A549 treated with DMSO at 1 μM for 4 hours (cell line): ENCODE measurements at places on chromosomes 16 and 17. TPM values are rescaled to one million over a fixed set of nuclear protein-coding genes. Genes with fewer than 3 reads are reported as not detected.

The RAMP2 gene
- total RNA-seq, result 0.69 to 1.2 TPM (median 0.85 TPM) in 5 replicates

The TMC5 gene
- total RNA-seq, result 7.1 to 9.4 TPM (median 8.1 TPM) in 5 replicates

The ABCA5 gene
- total RNA-seq, result 2.2 to 3.6 TPM (median 3.3 TPM) in 5 replicates

The CLEC18B gene
- total RNA-seq, result 0.03 to 0.63 TPM (median 0.33 TPM) in 5 replicates

The KRT32 gene
- total RNA-seq, result not detected in 5 replicates

The TMEM235 gene
- total RNA-seq, result not detected in 5 replicates

The SHBG gene
- total RNA-seq, result 0.38 to 0.70 TPM (median 0.50 TPM) in 5 replicates

The NDRG4 gene
- total RNA-seq, result 24.2 to 29.8 TPM (median 28.1 TPM) in 5 replicates

The SMURF2 gene
- total RNA-seq, result 29.8 to 36.8 TPM (median 35.9 TPM) in 5 replicates

The LGALS9B gene
- not detected in 5 replicates for total RNA-seq

The ABCA10 gene
- total RNA-seq, result 0.15 to 0.24 TPM (median 0.22 TPM) in 5 replicates
